ENCODE measurements at places on chromosomes 2 and 18.

DNA sequence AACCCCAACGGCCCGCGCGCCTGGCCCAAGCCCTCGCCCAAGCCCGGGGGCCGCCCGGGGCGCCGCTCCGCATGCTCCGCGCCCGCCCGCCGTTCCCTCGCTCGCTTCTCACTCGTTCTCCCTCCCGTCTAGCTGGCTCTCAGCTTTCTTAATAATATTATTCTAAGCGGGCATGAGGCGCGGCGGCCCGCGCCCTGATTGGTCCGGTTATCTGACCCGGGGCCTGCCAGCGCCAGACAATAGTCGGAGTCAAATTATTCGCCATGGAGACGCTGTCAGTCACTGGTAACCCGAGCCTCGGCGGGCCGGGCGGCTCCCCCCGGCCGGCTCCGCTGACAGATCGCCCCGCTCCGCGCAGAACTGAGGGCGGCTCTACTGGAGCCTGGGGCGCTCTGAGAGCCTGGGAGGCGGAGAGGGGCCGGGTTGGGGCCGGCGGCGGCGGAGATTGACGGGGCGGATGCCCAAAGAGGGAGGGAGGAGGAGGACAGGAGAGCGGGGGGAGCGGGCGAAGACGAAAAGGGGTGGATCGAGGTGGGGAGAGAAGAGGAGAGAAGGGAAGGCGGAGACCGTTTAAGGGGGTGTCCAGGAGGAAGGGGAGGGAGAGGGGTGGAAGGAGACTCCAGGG is at the start of gene SIX2:
TSS of gene SIX2 (minus strand) at position 150 of the 625 bp plus-strand sequence. CDS start 342 bp downstream, outside the sequence.
- no peak for DNase-seq

DNA sequence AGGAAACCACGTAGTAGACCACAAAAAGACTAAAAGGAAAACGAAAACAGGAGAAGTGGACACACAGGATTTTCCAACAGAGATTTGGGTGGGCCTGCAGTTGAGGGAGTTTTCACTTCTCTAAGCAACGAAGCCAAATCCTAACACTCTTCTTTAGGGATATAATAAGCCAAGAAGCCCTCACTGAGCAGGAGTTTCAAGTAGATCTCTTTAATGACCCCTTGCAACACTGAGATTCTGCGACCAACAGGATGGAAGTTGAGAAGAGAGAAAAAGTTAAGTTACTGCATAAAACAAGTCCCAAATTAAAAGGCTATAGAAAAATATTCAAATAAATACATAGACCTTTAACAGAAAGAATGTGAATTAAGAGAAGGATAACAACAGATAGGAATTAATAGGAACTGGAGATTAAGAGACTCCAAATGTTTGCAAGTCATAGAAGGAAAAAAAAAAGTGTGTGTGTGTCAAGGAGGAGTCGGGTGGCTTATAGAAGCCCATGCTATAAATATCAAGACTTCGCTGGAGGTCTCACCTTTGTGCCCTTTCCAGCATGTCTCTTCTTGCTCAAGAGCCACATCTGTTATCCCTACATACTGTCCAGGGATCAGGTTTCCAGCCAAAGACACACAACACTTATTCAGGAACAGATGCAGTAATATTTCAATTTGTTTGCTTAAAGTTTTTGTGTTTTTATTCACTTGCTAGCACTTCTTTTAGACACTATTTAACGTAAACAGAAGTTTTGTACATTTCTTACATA is 69.4 kb upstream of the ARHGAP28 start:
- DNase-seq = no peak

DNA sequence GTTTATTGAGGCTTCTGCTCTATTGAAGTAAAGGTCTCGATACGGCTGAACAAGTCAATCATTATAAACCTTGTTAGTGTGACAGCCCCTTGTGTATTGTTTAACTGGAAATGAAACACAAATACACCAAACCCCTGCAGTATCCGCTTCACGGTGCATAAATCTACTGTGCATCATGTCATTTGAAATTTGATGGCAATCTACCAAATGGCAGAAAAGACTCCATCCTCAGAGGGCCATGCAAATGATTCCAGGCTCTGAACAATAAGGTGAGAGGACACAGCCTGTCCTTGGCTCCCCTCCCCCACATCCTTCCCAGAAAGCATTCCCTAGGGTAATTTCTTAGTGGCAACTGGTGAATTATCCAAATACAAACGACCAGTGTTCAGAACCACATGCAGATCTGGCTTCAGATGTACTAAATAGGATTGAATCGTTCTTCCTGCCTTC is 80.6 kb downstream of the ADCYAP1 start:
- DNase-seq = no peak

GRCh38 chr2:28052691-28053090 is 162.2 kb downstream of the BABAM2 start:
- no peak for DNase-seq

GRCh38 chr18:34921811-34922385 is 119.3 kb upstream of the MAPRE2 start:
- DNase-seq = no peak

DNA sequence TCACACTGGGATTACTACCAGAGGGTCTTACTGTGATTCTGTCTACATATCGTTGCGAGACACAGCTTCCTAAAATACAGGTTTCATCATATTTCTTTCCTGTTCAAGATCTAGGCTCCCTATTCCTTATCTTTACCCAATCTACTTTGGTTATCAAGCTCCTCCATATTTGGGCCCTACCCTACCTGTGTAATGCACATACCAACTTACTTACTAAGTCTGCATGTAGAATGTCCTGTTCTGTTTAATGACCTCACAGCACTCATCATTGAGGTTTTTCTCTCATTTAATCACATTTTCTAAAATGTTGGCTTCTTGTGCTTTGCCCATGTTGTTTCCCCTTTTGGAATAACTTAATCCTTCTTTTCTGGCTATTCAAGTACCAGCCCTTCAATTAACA is 551.1 kb downstream of the ZEB2 start:
- DNase-seq = no peak

GRCh38 chr18:9521770-9522169 is 46.5 kb downstream of the RALBP1 start:
- DNase-seq = no peak

- no peak for DNase-seq
Observed at GRCh38 chr2:235591231-235591730, 97.4 kb downstream of the AGAP1 start.

DNA sequence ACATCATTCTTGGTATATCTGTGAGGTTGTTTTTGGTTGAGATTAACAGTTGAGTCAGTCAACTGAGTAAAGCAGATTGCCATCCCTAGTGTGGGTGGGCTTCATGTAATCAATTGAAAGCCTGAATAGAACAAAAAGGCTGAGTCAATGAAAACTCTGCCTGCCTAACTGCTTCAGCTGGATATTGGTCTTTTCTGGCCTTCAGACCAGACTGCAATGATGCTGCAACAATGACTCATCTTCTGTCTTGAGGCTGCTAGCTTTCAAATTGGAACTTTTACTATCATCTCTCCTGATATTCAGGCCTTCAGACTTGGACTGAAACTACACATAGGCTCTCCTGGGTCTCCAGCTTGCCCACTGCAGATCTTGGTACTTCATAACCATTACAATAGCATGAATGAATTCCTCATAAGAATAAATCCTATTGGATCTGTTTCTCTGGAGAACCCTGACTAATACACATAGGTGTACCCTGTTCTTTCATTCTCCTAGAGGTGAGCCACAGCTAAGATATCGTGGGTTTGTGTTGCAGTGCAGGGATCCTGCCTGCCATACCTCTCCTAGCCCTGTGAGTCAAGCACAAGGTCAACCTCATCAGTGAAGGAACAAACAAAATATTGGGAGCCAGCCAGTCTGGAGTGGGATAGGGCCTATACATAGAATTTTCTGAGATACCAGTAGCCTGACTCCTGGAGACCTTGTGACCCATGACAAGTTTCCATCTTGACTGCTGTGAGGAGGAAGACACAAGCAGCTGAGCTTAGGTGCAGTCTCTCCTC is 473.8 kb downstream of the DCC start:
- DNase-seq = no peak

DNA sequence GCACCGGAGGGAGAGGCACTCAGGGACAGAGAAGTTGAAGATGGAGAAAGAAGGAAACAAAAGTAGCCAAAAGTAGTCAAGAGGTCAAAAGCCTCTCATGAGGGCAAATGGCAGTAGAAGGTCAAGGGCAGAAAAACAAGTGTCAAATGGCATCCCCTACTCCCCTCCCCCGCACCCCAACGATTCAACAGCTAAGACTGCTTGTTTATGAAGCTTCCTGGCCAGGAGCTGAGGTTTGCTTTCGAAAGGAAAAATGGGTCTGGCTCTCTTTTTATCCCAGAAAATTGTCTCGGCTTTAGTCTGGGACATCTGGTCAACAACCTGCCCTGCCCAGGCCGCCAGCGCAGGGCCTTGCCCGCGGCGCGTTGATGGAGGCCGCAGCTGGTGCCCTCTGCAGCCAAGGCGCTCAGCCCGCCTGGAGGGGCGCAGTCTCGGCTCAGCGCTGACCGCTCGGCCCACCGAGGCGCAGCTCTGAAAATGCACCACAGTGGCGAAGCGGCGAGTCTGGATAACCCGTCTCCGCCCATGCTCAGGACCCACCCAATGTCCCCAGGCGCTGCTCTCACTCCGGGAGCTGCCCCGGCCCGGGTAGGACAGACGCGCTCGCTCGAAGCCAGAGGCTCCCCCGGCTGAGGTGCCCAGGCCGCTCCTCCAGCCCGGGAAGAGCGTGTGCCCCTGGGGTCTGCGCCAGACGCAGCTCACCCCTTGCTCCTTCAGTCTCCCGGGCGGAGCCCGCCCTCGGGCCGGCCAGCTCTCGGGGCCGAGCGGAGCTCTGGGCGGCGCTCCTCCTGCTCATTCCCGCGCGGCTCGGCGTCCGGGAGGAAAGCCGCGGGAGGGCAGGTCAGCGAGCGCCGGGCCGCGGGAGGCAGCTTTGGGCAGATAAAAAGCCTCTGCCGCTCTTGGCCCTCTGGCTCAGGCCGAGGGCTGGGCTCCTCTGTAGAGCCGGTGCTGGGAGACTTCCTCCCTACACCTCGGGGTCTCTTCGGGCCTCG is 1.8 kb upstream of the TBR1 start:
- DNase-seq = no peak

GRCh38 chr2:183207110-183207509 is 82.9 kb downstream of the NUP35 start:
- DNase-seq = no peak

DNA sequence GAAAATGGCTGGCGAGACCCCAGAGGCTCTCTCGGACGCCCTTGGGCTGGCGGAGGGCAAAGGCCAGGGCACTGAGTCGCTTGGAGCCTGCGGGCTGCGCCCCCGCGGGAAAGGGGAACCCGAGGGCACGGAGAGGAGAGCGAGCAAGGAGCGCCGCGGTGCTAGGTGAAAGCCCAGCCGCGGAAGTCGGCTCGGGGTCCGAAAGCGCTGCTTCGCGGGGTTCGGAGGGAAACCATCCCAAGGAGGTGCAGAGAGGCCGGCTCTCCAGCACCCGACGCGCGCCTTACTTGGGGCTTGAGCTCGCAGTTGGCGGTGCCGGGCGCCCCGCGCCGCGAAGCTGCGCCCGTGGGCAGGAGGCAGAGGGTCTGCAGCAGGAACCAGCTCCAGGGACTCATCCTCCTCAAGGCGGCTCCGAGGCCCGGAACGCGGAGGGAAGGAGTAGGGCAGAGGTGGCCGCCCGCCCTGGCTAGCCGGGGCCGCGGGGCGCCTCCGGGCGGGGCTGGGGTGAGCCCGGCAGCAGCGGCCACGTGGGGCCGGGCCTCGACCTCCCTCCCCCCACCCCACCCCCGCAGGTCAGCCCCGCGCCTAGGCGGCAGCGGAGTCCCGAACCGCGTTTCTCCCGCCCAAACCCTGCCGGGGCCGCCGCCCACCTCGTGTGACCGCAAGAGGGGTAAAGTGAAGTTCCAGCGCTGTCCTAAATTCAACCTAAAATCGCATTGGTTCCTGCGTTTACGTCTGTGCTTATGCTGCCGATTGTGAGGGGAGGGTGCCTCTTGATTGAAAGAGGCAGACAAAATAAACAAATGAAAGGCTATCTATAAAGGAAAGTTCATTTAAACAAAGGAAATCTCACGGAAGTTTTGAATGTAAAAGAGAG is at the start of gene TRABD2A:
TSS of gene TRABD2A (minus strand) at position 440 of the 877 bp plus-strand sequence. CDS start at position 395, 45 bp downstream.
- DNase-seq = no peak

DNA sequence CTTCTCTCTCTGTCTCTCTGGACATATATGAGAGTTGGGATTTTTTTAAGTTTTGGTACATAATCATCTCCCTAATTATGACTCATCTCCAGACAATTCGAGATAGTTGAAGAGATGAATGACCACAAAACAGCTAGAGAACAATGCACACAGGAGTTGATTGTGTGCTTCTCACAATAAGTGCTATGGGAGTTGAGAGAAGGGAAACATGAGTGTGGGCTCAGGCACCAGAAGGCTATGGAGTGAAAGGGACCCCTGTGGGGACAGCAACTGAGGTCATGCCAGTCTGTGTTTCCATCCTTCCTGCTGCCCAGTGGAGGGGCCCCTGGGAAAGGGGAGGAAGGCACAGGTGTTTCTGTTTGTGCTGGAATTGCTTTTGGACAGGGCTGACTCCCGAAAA is 6.5 kb upstream of the YWHAQ start:
- no peak for DNase-seq

DNA sequence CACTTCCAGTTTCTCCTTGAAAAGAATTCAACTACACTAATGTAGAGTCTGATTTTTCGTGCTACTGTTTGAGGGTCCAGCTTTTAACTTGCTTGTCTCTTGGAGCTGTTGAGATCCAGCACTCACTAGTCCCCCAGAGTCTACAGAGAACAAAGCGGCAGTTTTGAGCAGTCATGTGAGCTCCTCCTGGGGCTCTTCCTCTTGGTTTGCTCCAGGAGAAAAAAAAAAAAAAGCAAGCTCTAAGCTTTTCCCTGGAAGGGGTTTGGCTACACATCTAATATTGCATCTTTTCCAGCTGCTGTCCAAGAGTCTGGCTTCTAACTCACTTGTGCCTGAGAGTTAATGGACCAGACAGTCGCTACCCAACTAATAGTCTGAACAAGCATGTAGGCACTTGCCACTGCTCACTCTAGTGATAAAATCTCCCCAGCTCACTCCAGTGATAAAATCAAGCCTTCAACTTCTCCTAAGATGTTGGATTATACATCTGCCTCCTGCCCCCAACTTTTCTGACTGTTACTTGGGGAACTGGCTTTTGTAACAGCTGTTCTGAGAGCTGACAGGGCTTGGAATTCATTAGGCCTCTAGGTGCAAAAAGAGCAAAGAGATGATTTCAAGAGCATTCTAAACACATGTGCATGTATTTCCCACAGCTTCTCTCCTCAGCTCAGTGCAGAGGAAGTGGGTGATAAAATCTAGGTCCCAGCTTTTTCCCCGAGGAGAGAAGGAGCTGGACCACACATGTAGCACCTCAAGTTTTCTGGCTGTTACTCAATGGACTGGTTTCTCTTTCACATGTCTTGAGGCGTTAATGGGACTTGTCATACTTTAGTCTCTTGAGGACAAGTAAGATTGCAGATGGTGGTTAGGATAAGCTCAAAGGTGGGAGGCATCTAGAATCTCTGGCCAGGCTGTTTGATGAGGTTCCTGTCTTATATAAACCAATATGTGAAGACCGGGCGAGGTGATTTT is 750.5 kb downstream of the LRP1B start:
- DNase-seq = no peak

DNA sequence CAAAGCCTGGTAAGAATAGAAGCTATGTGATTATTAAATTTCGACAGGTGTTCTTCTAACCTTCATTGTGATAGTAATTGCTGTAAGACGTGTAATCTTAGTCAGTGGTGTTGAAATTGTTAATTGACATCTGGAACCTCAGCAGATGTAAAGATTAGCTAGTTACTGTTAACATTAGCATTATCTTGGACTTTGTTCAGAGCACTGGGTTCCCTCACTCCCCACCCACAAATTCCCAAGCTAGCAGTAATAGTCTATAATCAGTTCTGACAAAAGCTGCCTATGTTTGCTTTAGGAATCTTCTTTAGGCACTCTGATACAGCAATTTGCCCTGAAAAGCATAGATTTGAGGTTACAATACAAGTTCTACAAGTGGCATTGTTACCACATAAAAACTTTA is 233.7 kb downstream of the EN1 start:
- DNase-seq = no peak

GRCh38 chr2:11990576-11990975 is 244.1 kb downstream of the LPIN1 start:
- no peak for DNase-seq
